Kidney epithelial cell (primary cell): ENCODE measurements at places on chromosomes 12 and 14.

DNA sequence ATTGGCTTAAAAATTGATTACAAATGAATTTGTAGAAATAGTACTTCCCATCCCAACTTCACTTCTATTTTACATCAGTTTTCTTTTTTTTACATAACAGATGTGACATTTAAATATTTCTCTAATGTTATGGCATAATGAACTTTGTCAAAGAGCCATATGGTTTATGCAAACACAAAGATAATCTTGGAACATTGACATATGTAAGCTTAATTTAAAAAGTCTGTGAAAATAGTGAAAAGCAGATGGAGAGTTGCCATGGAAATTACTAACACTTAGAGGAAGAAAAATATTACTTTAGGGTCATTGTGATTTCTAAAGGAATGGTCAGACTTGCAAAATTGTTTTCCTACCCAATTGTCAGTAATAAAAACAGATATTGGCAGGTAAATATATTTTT is 232.4 kb downstream of the AEBP2 start:
- no peak for DNase-seq

DNA sequence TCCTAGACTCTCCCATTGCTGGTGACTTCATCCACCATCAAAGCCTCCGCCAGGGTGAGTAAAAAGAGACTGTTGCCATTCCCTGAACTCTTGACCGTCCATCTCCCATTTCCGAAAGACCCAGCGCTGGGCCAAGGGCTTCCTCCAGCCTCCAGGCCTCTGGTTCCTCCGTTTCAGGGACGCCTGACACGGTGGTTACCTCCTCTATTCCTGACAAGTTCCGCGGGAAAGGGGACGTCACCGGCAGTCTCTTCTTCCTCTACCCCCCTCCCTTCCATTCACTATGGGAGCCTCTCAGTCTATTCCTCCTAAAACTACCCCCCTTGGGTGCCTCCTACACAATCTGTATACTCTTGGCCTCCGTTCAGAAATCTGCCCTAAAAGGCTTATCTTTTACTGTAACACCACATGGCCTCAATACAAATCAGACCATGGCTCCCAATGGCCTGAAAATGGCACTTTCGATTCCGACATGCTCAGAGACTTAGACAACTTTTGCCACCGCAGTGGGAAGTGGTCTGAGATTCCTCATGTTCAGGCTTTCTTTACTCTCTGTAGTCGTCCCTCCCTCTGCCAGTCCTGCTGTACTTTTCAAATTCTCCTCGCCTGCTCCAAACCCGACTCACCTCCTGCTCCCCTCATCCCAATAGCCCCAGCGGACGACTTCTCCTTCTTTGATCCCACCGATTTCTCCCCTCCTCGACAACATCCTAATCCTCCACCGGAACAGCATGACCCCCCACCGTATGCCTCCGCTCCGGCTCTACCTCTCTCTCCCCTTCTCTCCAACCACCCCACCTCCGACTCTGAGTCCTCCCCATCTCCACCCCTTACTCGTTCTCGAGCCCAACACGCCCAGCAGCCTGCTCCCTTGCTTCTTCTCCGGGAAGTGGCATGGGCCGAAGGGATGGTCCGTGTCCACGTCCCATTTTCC is 70.4 kb downstream of the MOK start:
- no peak for DNase-seq

GRCh38 chr12:122162976-122163375 is 11.0 kb downstream of the IL31 start:
- DNase-seq = no peak

- no peak for DNase-seq
Observed at GRCh38 chr12:12474471-12474928, 88.2 kb downstream of the DUSP16 start.

GRCh38 chr12:67514502-67514901 is 134.0 kb upstream of the DYRK2 start:
- no peak for DNase-seq

- no peak for DNase-seq
Observed at GRCh38 chr12:56991319-56992246, 14.8 kb downstream of the ZBTB39 start.

GRCh38 chr12:62899568-62900390 is 35.2 kb downstream of the PPM1H start:
- no peak for DNase-seq

DNA sequence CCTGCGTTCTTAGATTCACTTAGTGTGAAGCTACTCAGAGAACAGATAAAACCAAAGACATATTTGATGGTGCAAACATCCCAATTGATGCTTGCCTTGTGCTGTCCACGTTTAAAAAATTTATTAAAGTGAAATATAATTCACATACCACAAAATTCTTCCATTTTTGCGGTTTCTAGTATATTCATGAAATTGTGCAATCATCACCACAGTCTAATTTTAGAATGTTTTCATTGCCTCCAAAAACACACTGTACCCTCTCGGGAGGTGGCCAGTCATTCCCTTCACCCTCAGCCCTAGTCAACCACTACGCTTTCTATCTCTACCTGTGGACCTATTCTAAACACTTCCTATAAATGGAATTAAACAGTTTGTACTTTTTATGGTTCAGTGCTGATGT is 1109.2 kb downstream of the FLRT2 start:
- no peak for DNase-seq

GRCh38 chr12:25054783-25055144 is 105.9 kb upstream of the BCAT1 start:
- no peak for DNase-seq

DNA sequence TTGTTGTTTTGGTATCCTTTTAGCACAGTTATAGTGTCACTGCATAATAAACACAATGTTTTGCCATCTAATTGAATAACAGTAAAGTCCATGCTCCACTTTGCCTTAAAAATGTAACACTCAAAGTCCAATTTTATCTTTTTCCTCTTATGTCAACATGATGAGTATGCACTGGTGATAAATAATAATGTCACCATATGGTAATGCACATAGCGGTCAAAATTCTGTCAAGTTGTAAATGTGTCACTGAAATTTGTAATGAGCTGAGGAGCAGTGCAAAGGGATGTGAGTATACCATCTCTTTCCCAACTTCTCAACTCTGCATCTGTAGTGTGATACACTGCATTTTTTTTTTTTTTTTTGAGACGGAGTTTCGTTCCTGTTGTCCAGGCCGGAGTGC is 65.7 kb downstream of the EML5 start:
- DNase-seq = no peak

DNA sequence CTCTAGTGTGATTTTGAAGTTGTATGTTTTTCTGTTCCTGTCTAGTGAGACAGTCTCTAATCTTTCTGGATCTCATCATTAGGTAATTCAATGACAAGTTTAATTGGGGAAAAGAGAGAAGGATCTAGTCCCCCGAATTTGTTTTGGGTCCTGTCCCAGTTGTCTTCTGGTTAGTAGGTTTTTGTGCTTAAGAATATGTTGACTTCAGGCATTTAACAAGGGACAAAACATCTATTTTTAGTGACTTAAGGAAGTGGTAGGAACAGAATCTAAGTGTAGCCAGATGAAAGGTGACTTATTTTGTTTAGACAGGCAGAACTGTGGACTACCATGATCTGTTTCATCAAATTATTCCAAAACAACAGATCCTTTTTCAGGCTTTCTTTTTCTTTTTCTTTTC is 2.2 kb downstream of the GPATCH2L start:
- no peak for DNase-seq

- no peak for DNase-seq
Observed at GRCh38 chr12:119169150-119169549, 9.6 kb upstream of the HSPB8 start.

DNA sequence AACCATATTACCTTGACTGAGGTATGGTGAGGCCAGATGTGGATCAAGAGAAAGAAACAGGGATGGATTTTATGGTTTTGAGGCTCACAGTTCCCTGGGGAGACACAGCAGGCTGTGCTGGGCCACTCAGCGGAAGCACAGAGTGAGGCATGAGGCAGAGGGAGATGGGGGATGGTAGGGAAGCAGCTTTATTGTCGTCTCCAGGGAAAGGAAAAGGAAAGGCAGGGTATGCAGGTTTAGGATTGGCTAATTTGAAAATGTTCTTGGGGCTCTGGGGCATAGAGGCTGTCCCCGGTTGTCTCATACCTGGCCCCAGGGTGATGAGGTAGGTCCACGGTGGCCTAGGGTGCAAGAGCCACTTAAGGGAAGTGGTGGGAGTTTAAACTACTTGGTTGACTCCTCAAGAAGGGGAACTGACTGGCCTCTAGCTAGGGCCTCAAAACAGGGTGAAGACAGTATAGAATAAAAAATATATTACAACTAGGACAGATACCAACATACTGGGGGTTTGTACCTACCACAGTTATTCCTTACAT is 322.8 kb downstream of the RGS6 start:
- no peak for DNase-seq

DNA sequence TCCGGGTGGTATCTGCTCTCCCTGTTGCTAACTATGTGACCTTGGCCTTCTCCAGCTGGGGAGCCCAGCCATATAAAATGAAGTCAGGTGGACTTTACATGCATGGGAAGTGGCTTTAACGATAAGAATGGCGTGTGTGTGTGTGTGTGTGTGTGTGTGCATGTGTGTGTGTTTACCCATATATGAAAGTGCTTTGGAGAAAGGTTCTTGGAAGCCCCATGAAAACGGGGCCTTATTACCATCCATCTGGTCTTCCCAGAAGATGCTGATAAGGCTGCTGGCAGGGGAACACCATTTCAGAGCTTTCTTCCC is 94.8 kb downstream of the LRRC74A start:
- no peak for DNase-seq

DNA sequence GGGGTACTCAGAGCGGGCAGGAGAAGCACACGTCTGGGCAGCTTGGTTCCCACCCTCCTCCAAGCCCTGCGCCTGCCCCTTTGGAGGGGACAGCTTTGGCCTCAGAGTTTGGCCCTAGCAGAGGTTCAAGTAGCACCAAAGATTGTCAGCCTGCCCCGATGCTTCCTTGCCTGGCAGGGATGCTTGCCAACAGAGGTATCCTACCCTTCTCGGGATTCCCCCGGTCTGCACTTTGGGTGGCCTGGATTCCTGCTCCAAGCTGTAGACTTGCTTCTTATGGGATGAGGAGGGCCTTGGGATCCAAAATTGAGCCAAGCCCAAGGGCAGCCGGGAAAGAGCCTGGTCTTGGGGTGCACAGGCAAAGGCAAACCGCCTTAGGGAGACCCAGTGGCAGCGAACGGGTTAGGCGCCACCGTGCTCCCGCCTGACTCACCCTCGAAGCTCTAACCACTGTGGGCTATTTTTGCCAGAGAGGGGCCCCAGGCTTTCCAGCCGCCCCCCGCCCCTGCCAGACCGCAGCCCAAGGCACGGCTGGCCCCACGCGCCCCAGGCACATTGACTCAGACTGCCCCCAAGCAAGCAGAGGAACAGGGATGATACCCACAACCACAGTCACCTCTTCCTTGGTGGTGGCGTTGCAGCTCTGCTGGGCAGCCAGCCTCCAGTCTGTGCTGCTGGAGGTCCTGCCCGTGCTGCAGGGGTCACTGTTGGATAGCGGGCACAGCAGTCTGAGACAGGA is 847 bp upstream of the WNT10B start:
- no peak for DNase-seq

DNA sequence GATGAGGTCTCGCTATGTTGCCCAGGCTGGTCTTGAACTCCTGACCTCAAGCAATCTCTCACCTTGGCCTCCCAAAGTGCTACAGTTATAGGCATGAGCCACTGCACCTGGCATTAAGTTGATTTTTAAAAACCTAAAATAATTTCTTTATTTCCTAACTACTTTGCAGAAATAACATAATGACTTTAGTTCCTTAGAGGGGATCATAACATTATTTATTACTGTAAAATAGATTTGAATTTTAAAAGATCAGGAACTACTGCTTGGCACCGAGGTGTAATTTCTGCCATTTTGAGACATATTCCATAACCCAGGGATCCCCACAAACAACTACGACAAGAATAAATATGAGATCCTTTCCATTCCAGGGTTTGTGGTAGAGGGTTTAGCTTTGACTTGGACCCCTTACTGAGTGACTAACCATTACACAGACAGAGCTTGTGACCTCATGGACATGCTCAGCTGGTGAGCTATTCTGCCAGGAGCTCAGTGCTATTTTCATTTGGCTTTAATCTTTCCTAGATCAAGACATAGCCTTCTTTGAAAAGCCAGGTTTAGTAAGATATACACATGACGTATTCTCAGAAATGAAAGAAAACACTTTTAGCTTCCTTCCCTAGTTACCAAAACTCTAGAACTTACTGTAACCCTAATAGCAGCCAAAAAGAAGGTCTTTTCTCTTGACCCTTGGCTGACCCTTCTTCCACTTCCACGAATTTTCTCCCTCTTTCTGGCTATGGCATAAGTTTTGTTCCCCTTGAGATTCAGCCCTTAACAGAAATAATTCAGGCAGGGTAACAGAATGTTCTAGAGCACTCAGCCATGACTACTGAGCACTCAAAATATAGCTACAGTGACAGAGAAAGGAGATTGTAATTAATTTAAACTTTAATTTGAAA is 75.1 kb upstream of the NUDT4 start:
- peak; percentile 45 for DNase-seq

DNA sequence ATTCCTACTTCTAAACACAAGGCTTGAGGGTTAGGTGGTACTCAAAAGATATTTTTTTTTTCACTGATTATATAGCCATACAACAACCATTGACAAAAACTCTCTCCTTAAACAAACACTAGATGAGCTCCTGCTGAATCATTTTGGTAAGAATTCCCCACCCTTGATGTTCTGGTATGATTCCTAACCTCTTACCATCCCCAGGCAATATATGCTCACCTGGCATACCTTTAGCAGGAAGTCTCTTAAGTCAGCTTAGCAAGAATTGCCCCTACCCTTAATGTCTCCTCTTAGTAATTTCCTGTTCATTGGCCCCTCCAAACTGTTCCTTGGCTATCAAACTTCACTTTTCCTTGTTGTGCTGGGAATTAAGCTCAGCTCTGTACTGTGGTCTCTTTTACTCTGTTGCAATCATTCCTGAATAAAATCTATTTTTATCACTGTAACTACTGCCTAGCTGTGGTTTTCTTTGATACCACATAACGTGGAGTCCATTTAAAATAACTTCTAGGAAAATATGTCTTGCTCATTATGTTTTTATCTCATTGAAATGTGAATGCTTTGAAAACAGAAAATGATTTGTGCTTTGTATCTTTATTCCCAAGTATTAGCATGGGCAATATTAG is 712.6 kb downstream of the SLC16A7 start:
- no peak for DNase-seq

- no peak for DNase-seq
Observed at GRCh38 chr12:98691351-98691750, 46.3 kb downstream of the APAF1 start.

DNA sequence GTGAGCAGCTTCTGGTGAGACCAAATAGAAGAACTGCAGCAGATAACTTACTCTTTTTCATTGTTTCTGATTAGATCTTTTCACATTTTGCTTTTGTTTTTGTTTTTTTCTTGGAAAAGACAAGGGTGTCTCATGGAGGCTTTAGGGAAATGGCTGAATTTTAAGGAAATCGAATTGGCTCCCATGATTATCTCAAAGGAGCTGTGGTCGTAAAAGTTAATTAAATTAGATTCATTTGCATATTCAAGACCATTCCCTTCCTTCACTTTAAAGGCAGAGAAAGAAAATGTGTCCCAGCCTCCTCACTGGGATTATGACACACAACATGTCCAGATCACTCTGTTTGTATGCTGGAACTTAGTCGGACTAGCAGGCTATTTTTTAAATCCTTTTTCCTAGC is 106.4 kb upstream of the MDM1 start:
- no peak for DNase-seq

GRCh38 chr14:104732355-104732804 is 8.4 kb downstream of the ADSS1 start:
- no peak for DNase-seq

- DNase-seq = no peak
Observed at GRCh38 chr14:104037903-104038302, 47.6 kb upstream of the ASPG start.
